ENCODE measurements at places on chromosomes 5 and 9.

- no peak for DNase-seq
Observed at GRCh38 chr9:129456549-129457324, 164.2 kb downstream of the C9orf50 start.

- DNase-seq, result no peak
Observed at GRCh38 chr5:80466669-80467485, 21.0 kb upstream of the FAM151B start.

- DNase-seq, result no peak
Observed at GRCh38 chr5:124554746-124555578, 191.5 kb downstream of the ZNF608 start.

DNA sequence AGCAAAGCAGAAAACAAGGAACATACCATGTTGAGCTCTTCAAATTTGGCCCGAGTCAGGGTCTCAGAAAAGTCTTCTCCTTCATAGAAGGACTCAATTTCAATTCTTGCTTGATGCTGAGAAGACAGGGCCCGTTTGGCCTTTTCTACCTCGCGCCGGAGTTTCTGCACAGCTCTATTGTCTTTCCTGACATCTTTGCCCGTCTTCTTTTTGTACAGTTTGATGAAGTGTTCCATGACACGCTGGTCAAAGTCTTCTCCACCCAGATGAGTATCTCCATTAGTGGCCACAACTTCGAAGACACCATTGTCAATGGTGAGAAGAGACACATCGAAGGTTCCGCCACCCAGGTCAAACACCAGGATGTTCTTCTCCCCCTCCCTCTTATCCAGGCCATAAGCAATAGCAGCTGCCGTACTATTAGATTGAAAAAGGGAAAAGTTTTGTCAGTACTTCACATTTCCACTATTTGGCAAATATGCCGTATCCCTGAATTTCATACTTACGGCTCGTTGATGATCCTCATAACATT, 2.2 kb downstream of the HSPA5 start:
- DNase-seq, result no peak

DNA sequence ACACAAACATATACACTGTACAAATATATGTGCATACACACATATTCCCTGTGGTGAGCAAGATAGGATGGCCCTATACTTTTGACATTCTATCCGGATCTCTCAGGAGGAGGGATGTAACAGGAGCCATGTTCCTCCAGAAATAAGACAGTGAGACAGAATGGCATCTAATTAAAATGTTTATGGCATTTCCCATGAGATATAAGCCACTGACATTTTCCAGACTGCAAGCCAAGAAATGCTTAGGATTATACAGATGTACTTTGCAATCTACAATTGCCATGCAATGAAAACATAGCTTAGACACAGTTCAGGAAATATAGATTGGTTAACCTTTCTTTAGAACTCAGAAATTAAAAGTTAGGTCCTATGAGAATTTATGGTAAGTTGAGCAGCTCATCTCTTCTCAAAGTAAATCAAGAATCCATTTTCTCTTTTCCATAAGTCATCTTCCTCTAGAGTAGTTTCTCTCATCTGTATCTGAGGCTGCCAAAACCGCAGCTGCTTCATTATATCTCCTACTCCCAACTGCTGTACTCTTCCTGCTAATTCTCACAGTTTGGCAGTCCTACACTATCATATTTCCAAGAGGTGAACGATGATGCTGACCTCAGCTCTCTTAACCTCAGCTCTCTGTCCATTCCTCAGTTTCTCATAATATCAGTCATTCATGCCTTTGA, 1719.1 kb downstream of the MAT2B start:
- DNase-seq, result no peak

GRCh38 chr9:124783830-124784229, 6.9 kb downstream of the OLFML2A start:
- DNase-seq, result no peak

DNA sequence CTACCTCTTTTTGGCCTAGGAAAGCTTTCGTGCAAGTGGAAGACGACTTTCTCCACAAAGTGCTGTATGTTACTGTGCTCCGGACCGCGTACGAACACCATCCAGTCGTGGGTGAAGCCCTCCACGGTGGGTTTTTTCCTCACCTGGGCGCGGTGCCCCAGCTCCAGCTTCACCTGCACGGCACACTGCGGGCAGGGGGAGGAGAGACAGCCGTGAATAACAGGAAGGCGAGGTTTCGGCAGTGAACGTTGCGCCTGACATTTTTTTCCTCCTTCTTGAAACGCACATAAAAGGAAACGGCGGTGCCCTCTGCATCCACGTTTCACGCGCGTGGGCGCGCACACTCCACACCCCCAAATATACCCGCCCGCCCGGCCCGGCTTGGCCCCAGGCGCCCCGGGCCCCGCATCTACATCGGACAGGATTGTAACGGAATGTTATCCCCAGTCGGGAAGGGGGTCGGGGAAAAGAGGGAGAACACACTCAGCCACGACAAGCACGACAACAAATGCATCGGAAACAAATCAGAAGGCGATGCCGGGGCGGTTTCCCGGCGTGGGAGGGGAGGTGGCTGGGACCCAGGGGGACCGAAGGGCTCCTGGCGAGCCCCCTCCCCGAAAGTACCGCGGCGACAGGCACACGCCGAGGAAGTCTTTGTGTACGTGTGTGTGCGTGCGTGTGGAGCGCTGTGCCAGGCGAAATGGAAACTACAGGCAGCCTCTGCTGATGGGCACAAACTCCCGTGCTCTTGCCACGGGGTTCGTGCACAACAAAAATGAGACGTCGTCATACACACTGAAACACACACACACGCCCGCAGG, 1.4 kb downstream of the MLLT3 start:
- DNase-seq, result peak; percentile 77

GRCh38 chr5:112973036-112973435, 3.6 kb upstream of the DCP2 start:
- DNase-seq, result no peak

- DNase-seq, result no peak
Observed at GRCh38 chr9:5840788-5841187, 7.9 kb upstream of the ERMP1 start.

GRCh38 chr5:145858959-145859358, 13.9 kb downstream of the GRXCR2 start:
- no peak for DNase-seq

- DNase-seq, result no peak
Observed at GRCh38 chr9:133468777-133469421, 9.1 kb downstream of the CACFD1 start.

GRCh38 chr5:153476767-153477166, 13.7 kb upstream of the GRIA1 start:
- no peak for DNase-seq

DNA sequence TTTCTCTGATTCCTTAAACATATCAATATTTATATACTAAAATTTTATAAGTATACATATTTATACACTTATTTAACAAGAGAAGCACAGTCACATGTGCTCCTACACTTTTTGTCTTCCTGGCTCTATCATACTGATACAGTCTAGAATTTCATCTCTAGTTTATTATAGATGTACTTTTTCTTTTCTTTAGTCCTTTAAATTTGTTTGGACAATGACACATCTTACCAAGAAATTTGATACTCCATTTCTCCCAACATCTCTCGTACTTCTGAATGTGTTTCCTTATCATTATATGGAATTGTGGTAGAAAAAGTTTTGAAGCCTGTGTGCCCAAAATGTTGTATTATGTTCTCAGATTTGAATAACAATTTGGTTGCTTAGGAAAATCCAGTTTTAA, 104.6 kb downstream of the DMRT2 start:
- no peak for DNase-seq

DNA sequence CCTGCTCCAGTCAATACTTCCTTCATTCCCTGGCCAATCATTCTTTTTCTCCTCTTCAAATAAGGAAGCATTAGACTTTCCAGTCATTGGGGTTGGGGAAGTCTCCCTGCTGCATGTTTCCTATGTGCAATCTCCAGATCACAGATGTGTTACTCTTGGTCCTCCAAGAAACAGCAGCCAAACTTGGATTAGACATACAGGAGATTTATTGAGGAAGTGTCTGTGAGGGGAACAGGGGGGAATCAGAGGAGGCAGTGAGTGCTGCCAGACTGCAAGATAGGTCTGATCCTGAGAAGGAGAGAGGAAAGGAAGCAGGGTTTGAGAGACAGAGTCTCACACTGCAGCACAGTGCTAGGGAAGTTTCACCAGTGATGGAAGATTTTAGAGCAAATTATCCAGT, 40.6 kb upstream of the SLIT3 start:
- no peak for DNase-seq

DNA sequence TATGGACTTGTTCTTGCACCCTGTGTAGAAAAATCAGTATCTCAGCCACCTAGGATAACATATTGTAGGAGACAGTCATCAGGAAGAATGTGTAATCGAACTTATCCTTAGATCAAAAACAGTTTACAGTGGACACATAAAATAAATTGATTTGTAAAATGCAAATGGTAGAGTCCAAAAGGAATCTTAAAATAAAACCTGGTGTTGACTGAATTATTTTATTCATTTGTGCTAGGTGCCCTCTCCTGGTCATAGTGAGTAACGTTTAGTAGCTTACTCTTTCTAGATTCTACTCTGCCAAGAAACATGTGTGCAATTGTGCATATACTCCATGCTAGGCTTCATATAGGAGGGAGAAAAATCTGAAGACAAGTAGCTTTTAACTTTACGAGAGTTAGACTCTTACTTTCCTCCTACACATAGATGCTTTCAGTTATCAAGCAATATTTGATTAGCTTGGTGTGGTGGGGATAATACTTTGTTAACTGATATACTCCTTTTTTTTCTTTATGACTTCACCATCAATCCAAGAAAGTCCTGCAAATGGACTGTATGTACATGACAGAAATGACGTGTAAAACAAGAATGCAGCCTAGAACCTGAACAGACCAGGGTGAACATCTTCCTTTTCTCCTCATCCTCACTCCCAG, 23.7 kb upstream of the LOX start:
- no peak for DNase-seq

- no peak for DNase-seq
Observed at GRCh38 chr9:122055701-122056100, 37.4 kb downstream of the TTLL11 start.

GRCh38 chr9:71858812-71859211, 52.2 kb downstream of the ABHD17B start:
- no peak for DNase-seq

GRCh38 chr5:92704590-92704989, 876.4 kb downstream of the NR2F1-AS1 start:
- DNase-seq, result no peak

- no peak for DNase-seq
Observed at GRCh38 chr9:113769412-113769811, 106.7 kb upstream of the ZNF618 start.

- DNase-seq, result no peak
Observed at GRCh38 chr5:132831095-132831860, 831 bp upstream of the SHROOM1 start.

DNA sequence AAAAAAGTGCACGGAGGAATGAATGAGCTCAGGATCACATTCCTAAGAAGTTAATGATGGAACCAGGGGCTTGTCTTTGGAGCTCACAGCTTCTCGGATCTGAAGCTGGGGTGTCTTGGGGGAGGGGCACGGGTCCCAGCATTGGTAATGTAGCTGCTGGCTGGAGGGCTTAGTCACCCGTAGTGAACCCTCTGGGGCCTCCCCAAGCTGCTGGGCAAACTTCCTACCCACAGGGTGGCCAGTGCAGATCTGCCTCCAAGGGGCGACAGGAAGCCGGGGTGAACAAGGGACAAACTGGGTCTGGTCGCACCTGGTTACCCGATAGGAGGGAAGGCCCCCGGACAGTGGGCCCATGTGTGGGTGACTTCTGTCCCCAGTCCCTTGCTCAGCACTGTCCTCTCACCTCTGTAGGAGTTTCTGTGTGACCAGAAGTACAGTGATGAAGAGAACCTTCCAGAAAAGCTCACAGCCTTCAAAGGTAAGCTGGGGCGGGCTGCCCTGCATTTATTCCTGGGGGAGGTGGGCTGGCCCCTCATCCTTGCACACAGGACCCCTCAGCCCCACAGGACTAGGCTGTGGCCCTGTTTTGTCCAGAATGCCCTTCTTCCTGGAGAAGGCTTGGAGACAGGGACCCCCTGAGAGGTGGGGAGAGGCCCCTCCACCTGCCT, 14.1 kb upstream of the NUP214 start:
- DNase-seq, result no peak

- DNase-seq, result no peak
Observed at GRCh38 chr5:171701100-171701541, 84.5 kb upstream of the SMIM23 start.

DNA sequence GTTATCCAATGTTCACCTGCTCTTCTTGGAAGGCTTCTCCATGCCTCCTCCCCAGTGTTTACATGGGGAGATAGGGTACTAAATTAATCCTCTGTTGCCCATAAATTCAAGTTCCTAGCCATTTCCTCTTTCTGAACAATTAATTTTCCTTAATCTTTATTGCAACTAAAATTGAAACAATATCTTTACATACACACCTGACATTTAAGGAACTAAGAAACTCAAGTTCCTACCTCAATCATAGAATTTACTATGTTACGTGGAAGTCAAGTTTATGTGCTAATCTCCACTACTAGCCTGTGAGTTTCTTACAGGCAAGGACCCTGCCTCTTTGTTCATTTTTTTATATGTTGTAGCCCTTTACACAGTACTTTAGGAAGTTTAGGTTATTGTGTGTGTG, 10.1 kb upstream of the ADRB2 start:
- DNase-seq, result no peak

GRCh38 chr5:137563646-137564397, 64.7 kb upstream of the SPOCK1 start:
- DNase-seq, result no peak

- DNase-seq, result no peak
Observed at GRCh38 chr5:100731768-100732167, 171.3 kb downstream of the ST8SIA4 start.

DNA sequence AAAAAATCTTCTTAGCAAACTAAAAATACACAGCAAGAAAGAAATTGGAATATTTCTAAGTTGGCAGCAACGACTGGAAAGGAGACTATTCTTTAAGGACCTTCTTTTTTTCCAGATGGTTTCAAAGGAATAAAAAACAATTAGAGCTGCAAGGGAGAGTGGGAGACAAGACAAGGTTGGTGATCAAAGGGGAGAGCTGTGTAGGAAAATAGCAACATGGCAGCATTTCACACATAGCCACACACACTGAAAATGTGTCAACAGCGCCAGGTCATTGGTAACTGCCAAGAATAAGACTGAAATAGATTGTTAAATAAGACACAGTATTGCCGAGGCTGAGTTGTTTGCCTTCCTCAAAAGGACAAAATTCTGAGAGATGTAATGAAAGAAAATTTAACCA, 88.1 kb upstream of the TLE1 start:
- DNase-seq, result no peak

GRCh38 chr9:79329861-79330260, 241.9 kb upstream of the TLE4 start:
- DNase-seq, result no peak

Data from cardiac septum (tissue), 1 donor.